SK-N-DZ (cell line): ENCODE measurements at places on chromosomes 2 and 18.

- DNase-seq: no peak
Observed at GRCh38 chr2:115190459-115190858, 748.0 kb downstream of the DPP10 start.

DNA sequence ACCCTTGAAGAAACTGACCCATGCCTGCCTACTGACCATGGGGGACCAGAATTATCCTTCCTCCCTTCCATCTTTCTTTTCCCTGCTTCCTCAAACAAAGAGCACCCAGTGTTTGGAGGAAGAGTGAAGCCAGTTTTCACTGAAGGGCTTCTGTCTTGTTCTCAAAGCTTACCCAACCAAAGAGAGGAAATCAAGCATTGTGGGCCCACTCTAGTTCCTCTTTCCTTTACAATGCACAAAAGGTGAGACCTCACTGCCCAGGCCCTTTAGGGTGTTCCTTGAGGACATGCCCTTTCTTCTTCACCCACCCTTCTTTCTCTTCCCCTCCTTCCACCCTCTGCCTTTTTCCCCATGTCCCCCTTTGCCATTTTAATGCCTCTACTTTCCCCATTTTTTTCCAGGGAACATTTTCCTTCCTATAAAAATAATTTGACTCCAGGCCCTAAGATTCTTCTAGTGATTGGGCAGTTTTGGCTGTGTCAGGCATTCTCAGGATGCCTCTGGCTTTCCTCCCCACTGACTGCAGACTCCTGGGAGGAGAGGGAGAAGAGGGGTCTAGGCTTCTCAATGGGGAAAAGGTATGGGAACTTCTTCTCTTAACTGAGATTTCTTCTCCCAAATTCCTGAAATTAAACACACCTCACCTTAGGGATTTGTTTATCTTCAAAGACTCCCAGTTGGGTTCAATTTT is 126.6 kb upstream of the RMDN2 start:
- DNase-seq: no peak

GRCh38 chr2:159228081-159228581 is 58.4 kb downstream of the WDSUB1 start:
- DNase-seq: no peak

DNA sequence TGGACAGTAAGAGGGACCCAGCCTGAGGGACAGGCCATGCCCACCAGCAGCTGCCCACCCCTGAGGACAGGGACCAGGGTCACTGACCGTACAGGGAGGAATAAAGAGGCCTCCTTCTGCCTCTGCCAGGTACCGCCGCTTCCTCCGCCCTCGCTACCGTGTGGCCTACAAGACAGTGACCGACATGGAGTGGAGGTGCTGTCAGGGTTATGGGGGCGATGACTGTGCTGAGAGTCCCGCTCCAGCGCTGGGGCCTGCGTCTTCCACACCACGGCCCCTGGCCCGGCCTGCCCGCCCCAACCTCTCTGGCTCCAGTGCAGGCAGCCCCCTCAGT is 2.2 kb downstream of the EMILIN1 start:
- DNase-seq: no peak

DNA sequence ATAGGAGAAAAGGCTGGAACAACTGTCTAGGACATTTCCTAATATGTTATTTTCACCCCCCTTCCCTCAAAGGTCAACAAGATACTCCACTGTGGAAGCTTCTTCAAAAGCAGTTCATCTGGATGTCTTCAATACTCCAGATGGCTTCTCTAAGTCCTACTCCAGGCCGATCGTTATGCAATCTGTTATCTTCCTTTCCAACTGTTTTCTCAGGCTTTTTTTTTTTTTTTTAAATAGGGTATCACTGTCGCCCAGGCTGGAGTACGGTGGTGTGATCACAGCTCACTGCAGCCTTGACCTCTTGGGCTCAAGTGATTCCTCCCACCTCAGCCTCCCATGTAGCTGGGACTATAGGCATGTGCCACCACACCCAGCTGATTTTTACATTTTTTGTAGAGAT is 26.3 kb downstream of the ATP8B1 start:
- DNase-seq: no peak
